ENCODE measurements at places on chromosomes 7 and 10.
A peak's percentile ranks its signal among the peaks of the same experiment; 100 is the strongest.

DNA sequence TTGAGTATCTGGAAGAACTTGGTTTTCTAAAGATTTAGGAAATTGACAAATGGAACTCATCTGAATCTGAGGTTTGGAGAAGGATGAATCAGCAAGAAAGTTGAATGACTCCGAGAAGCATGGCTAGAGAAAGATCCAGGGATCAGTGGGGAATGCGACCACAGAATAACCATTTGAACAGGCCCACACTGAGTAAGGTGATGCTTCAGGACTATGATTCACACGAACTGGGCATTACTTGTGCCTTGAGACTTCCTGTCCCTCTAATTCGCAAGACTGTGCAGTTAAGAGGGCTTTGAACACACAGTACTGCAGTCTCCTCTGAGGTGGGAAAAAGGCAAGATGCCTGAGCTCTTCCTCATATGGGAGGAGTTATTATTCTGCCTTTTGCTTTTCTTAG is 395.5 kb upstream of the POM121L12 start:
- DNase-seq, result peak; percentile 60

- peak; percentile 58 for DNase-seq
Measured at GRCh38 chr10:15363031-15363430, 8.1 kb downstream of the FAM171A1 start.

DNA sequence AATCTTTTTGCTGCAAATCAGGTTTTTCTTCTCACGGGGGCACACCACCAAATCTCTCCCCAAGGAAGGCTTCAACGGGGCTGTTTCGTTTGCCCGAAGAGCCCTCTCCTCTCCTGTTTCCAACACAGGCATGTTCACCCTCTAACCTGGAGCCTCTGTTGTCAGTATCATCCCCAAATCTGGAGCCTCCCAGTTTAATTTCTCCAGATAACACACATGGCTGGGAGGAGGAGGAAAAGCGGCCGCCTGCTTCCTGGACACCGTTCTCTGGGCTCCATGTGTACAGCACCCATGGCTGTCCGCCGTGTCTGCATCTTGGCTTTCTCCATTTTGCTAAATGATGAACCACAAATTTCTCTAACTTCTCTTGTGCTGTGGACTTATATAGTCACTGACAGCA is 214.5 kb downstream of the DIP2C start:
- no peak for DNase-seq

- no peak for DNase-seq
Measured at GRCh38 chr7:94280851-94281250, 113.8 kb upstream of the COL1A2 start.

- no peak for DNase-seq
Measured at GRCh38 chr7:12759151-12759550, 71.7 kb downstream of the ARL4A start.

DNA sequence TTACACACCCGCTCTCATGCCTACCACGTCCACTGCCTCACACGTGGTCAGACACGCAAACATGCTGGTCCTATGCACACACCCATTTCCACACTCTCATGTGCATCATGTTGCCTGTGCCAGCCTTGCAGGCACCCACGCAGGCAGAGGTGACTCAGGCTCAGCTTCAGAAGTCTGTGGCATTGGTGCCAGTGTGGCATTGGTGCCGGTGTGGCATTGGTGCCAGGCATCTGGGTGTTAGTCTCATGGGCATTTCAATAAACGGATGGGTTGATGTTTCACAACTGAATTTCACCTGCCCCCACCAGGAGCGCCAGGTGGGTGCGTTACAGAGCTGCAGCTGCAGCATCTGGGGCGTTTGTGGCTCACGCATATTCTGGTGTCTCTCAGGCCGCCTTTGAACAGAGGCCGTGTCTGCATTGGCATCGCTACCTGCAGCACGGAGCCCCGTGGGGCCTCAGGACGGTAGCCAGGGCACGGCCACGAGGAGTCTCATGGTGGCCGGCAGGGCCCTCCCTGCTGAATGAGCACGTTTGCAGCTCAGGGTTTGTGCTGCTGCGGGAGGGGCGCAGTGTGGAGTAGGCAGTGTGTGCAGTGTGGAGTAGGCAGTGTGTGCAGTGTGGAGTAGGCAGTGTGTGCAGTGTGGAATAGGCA is 24.7 kb downstream of the KNDC1 start:
- no peak for DNase-seq

GRCh38 chr10:102649797-102650654 is 5.7 kb downstream of the TRIM8 start:
- no peak for DNase-seq

GRCh38 chr7:149006345-149006725 is 22.0 kb downstream of the PDIA4 start:
- DNase-seq, result no peak

- DNase-seq, result no peak
Measured at GRCh38 chr7:118053353-118053752, 130.6 kb upstream of the LSM8 start.

- DNase-seq, result no peak
Measured at GRCh38 chr7:90270431-90271178, 25.6 kb downstream of the CFAP69 start.

All from fibroblast of skin of right biceps (primary cell).